Natural killer cell (primary cell): ENCODE measurements at places on chromosomes 2 and 18. TPM values are rescaled to one million over a fixed set of nuclear protein-coding genes. Genes with fewer than 3 reads are reported as not detected.

DNA sequence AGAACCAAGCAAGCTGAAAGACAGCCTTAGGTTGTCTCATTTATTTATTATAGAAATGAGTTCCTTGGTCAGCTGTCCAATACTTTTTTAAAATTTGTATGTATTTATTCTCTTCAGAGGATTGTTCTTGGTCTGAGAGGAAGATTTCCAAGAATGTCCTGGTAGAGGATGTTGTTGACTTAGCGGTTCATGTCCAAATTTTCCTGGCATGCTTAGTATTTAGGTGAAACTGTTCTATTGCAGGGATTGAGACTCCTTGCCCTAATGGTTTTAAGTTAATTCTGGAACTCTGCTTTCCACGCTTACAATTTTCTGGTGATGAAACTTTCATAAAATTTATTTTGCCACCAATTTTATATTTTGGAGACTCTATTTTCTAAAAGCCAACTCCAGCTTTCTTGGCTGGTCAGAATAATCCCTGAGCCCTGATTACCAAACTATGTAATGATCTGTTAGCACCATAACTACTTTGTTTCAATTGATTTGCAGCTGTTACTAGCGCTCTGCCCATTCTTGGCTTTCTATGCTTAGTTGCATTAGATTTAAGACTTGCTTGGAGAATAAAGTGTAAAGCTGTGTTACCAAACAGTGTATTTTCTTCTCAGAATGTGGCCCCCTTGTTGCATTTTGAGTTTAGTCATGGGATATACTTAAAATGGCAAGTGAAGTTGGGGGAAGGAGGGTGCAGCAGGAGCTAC lies 1868.8 kb upstream of the CELF4 start:
- no peak for DNase-seq

- no peak for DNase-seq
These were observed 114.6 kb upstream of the SLC1A4 start for GRCh38 chr2:64874593-64874992.

GRCh38 chr2:127261804-127262406 lies 32.0 kb downstream of the ERCC3 start:
- DNase-seq, result no peak

GRCh38 chr2:203361922-203362321 lies 33.7 kb downstream of the ABI2 start:
- DNase-seq, result no peak

MREG gene
- 4.0 TPM for total RNA-seq

DNA sequence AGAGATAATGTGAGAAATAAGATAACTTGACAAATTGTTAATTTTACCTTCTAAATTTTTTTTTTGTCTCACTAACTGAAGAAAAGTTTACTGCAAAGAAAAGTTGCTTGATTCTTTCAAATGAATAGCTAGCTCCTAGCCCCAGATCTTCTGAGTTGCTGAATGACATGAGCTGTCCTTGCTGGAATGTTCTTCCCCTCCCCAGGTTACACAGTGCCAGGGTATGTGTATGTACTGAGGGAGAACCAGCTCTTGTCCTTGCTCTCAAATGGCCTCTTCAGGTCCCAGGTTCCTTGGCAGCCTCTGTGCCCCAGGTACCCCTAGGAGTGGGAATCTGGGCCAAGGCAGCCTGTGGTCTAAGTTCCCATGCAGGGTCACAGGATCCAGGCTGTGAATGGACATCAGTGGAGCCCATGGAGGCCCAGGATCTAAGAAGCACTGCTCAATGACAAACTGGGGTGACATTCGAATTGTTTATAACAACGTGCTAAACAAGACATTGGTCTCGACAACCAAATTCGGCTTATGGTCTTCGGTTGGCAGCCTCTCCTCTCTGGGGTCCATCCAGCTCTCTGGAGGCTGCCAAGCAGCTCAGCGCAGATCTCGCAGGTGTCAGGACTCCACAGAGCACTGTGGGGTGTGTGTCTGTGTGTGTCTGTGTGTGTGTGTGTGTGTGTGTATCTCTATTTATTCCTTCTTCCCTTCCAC lies 17.1 kb upstream of the INO80C start:
- no peak for DNase-seq

DNA sequence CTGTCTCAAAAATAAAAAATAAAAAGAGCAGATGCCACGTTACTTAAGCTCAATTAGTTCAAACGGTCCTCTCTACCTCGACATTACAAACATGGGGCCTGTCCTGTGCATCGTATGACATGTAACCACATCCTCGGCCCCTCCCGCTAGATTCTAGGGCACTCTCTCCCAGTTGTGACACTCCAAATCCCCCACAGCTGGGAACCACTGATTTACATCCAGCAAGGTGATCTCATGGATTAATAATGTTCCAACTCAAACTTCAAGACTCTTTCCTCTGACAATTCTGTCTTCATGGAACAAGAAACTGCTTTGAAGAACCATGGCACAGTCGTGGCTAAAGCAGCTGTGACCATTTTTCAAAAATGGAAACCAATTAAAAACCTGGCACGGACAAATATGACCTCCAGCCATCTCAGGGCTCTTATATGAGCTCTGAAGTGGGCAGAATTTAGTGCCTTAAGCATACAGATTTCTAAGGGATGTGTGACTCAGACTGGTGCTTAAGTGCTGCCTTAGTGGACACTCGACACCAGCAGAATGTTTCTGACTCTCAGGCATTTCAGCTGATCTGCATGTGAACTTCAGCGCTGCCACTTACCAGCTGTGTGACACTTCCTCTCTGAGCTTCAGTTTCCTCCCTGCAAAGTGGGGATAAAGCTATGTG lies 31.7 kb upstream of the ASAP2 start:
- no peak for DNase-seq

DNA sequence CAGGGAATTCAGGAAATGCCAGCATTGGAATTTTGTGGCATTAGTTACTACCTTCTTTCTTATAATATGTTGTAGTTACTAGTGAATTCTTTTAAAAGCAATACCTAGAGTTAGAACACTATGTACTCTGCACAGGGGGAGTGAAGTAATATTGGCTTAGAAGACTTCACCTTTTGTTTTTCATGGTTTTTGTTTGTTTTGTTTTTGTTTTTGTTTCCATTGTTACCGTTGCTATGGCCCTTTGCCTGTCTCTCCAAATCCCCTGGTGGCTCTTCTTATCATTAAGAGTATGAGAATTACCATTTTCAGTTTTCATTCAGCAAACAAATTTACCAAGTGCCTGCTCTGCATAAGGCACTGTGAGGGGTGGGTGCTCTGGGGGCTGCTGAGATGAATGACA lies 160.1 kb downstream of the HAUS1 start:
- peak; percentile 54 for DNase-seq

DNA sequence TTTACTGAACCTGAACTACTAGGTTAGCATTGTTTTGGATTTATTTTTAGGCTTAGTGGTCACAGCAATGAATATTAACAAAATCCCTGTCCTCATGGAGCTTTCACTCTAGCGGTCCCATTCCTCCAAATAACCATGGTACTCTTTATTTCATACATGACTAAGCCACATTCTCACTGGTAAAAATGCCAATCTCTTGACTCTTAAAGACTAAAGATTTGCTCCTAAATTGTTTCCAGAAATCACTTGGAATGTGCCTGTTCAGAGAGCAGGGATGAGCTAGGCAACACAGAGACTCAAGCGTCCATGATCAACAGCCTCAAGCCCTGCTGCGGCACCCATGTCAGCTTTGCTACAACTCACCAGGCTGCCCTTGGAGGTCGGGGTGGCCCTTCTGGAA lies 13.5 kb downstream of the LMAN1 start:
- no peak for DNase-seq

MC5R gene
- not detected for total RNA-seq

TRIM54 gene
- not detected for total RNA-seq

GRCh38 chr2:235005603-235006259 lies 53.9 kb downstream of the SH3BP4 start:
- no peak for DNase-seq

CIB4 gene
- total RNA-seq, result not detected

SCRN3 gene
- total RNA-seq, result 16.6 TPM

IL36RN gene
- total RNA-seq, result not detected

DNA sequence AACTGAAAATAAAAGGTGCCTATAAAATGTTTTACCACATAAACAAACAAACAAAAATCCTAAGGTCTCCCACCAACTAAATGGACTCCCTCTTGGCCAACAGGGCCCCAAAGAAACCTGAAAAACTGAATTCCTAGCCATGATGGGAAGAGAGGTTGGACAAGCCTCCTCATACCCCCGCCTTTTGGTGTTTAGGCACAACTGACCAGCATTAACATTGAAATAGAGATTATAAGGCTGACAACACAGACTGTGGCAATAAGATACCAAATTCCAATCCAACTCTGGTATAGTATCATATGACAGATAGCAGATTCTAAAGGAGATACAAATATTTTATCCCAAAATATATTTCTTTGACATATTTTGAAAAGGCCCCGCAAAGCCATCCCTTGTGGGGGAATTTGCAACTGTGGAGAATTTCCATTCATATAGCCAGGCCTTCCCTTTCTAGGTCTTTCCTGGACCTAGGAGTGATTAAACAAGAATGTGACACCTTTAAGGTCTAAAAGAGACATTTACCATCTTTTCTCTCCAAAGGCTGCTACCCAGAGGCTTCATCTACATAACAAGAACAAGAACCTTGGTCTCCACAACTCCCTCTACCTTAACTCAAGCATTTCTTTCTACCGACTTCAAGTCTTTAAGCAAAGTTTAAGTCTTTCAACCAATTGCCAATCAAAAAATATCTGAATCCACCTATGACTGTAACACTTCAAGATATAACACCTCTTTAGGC lies 80.0 kb downstream of the CHN1 start:
- DNase-seq, result no peak

GRCh38 chr2:120675460-120676130 lies 60.1 kb upstream of the GLI2 start:
- no peak for DNase-seq
